ENCODE measurements at places on chromosomes 1 and 21.

GRCh38 chr1:53521924-53522552 is 62.8 kb downstream of the DMRTB1 start:
- peak; percentile 41 for DNase-seq

DNA sequence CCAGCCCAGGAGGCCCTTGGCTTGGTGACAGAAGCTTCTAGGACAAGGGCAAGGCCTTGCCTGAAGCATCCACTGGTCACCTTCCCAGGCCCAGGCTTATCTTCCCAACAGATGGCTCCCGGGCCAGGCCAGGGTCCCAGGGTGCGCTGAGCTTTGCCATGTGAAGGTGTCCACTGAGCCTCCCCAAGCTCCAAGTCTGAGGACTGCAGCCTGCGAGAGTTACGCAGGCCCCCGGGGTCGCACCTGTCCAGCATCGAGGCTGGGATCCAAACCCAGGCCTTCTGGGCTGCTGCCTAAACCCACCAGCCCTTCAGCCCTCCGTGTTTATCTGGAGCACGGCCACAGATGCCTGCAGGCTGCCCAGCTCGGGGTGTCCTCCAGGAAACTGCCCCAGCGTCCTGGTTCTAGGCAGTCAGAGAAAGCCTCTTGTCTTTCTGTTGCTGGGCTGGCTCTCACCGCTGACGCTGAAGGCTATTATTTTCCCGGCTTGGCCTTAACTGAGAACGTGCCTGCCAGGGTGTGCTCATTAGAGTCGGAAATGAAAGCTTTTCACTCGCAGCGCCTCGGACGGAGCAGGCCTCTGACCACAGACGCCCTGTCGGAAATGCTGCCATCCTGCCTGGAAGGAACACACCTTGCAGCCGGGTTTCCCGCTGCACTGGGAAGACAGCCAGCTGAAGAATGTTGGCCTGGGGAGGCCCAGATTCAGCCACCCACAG is 71.4 kb downstream of the MEGF6 start:
- DNase-seq: no peak

DNA sequence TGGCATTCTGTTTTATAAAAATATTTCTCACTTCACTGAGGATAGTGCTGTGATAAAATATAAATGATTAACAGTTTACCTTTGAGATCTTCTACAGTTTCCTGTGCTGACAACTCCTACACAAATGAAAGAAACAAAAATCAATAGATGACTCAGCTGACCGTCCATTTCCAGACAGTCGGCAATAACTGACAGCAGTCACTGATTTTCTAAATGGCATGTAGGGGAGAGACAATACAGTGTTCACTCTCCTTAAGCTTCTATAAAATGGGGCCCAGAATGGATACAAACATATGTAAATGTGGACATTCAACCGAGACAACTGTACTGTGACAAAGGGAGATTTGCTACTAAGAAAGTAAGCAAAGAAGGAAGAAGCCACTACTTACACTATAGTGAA is 34.3 kb downstream of the PCNX2 start:
- no peak for DNase-seq

DNA sequence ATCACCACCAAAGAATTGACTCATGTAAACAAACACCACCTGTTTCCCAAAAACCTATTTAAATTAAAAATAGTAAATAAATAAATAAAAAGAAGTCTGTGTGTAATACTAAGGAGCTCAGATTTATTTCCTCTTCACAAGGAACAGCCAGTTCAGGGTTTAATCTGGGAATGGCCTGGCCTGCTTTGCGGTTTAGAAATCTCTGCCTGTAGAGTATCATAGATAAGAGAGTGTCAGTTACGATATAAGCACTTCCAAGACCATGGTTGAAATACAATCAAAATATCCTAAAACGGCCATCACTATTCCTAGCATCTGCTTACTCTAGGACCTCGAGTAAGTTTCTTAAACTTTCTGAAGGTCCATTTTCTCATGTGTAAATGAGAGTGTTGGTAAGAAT is 274.4 kb downstream of the PLPP3 start:
- no peak for DNase-seq

DNA sequence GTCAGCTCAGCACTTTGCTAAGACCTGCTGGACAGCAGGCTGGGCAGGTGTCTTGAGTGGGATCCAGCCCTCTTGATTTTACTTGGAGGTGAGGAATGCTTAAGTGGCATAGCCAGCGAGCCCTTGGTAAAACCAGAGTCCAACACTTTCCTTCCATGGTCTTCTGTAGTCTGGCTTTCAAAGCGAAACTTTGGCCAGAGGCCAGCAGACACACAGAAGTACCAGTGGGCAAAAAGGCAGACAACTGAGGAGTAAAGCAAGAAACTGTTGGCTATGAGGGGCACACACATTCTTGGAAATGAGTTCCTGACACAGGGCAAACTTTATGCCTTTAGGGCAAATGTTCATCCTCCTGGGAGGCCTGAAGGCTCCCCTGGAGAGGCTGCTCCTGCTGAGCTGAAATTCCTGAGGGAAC is 281.0 kb upstream of the POU3F1 start:
- no peak for DNase-seq

DNA sequence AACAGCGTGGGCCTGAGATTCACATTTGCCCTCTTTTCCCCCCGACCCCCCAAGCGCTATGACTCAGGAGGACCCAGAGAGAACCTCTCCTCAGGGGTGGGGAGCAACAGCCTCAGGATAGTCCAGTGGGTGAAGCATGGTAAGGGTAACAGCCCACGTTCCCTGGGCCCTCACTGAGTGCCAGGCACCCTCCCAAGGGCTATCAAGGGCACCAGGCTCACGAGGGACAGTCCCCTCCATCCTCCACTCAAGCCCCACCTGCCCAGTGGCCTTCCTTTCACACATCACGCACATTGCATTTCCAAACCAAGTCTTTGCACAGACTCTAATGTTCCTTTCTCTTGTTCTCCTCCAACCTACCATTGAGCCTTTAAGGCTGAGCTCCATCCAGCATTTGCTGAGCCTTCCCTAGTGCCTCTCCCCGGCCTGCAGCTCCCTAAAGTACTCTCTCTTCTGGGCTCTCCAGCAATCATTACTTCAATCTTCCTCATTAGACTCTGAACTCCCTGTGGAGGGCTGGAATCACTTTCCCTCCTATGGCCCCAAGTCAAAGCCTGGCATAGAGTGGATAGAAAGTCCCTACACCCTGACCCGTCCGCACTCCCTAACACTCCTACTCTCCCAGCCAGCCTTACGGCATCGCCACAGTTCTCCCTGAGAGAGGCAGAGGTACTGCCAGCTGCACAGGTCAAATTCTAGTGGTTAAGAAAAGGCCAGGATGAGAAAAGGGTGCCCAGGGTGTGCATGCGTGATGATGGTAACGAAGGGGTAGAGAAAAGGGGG is 1.0 kb downstream of the AKR7A2 start:
- no peak for DNase-seq

DNA sequence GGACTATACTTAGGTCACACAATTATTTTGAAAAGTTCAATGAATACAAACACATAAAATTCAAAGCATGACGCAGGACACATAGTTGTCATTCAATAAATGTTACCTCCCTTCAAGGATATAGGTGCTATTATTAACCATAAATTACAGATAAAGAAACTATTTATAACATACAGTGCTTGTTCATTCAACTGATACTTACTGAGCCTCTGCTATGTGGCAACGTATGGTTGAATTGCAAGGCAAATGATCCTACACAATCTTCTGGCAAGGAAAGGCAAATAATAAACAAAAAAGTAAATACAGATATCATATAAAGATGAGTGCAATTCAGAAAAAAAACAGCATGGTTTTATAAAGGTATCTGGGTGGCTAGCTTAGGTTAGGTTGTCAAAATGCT is 614.7 kb downstream of the LTN1 start:
- no peak for DNase-seq

DNA sequence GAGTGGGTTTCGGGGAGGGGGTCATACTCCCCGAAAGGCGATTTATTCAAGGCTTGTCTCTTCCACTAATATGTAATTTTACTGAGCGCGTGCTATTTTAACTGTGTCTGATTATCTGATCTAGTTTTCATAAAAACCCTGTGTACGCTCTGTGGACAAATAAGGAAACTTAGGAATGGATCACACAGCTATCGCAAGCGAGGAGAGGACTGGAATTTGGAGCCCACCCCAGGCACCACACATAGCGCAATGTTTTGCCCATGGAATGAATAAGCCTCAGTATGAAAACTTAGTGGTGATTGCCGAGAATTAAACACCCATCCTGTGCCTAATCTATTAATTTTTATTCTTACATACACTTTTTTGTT is 9.8 kb upstream of the RAB42 start:
- DNase-seq: peak; percentile 49

GRCh38 chr1:244053831-244054230 is 2.7 kb downstream of the ZBTB18 start:
- DNase-seq: no peak

GRCh38 chr1:240501115-240501514 is 110.8 kb downstream of the GREM2 start:
- peak; percentile 48 for DNase-seq
